ENCODE measurements at places on chromosomes 4 and X.

DNA sequence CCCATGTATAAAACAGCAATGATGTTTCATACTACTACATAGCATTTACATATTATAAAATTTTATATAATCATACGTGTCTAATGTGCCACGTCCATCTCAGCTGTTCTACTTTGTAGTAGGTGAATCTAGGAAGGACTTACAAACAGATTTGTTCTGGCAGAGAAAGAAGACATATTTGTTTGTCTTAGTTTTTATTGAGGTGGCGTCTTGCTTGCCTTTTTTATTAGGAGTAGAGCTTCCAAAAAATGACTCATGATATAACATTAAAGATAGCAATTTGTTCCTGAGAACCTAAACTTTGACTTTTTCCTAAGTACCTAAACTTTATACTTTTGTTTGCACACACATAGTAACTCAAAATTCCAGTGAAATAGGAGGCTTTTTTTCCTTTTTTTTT lies 64.6 kb downstream of the CLDN22 start:
- no peak for DNase-seq

DNA sequence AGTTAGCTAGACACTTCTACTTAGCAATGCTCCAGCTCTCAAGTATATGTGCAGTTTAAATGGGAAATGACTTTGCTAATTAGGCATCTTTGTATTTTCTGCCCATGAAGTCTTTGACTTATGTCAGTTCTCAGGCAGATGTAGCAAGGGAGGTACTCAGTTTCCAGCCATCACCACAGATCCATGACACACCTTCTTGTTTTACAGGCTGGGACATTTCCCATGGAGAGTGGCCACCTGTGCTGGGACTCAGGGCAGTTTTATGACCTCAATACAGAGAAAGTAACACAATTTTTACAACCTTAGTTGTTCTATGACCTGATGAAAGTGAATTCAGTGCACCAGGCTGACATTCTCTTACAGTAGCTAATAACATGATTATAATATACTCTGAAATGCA lies 280.7 kb upstream of the GK2 start:
- DNase-seq = no peak

DNA sequence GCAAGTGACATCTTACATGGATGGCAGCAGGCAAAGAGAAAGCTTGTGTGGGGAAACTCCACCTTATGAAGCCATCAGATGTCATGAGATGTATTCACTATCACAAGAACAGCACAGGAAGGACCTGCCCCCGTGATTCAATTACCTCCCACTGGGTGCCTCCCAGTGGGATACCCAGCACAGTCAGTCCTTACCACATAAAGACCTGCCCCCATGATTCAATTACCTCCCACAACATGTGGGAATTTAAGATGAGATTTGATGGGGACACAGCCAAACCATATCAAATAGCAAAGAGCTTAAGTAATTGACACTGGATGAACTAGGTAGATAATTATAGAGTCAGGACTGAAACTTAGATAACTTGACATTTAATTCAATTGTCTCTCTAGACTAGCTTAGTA lies 85.6 kb downstream of the SLIT2 start:
- no peak for DNase-seq

DNA sequence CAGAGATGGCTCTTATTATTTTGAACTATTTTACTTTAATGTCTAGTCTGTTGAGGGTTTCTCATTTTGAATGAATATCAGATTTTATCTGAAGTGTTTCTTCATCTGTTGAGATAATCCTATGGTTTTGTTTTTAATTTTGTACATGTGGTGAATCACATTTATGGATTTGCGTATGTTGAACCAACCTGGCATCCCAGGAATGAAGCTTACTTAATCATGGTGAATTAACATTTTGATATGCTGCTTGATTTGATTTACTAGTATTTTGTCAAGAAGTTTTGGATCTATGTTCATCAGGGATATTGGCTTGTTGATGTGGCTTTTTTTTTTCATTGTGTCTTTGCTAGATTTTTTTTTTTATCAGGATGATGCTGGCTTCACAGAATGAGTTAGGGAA lies 2390.9 kb downstream of the PCDH7 start:
- no peak for DNase-seq

DNA sequence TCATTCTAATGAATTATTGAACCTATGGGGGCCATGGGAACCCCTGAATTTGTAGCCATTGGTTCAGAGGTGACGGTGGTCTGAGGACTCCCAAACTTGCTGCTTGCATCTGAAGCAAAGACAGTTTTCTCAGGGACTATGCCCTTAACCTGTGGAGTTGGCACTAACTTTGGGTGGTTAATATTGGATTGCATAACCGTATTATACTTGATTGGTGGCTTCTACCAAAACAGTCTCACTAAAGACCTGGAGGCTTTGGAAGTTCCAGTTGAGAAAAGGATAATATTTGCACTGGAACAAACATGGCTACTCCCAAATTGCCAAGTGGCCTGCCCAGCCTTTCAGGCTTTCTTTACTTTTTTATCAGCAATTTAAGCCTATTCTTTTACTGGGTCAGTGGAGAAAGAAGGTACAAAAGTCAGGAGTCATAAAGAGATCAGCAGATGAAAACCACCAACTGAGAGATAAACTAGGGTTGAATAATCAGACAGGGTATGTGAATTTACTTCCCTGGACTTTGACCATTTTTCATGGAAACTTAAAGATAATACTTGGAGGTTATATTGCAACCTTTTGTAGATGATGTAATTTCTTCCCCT lies 7.9 kb upstream of the KLHL8 start:
- DNase-seq = no peak

DNA sequence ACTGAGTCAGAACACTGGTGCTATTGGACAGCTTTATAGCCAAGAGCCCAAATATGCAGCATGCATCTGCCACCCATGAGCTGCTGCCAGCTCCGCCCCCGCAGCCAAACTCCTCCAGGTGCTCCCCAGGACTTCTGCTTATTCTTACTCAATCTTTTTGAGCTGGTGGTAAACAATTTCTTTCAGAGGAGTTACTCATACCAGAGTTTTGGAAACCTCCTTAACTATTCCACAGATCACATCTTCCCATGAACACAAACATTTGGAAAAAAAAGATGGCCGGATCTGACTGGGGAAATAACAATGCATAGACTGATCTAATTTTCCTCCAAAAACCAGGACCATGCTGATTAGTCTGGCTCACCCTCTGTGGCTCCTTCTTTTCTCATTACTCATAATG lies 399.9 kb downstream of the GPM6A start:
- DNase-seq = no peak

GRCh38 chr4:6701371-6701770 lies 7.7 kb downstream of the S100P start:
- DNase-seq = peak; percentile 38

DNA sequence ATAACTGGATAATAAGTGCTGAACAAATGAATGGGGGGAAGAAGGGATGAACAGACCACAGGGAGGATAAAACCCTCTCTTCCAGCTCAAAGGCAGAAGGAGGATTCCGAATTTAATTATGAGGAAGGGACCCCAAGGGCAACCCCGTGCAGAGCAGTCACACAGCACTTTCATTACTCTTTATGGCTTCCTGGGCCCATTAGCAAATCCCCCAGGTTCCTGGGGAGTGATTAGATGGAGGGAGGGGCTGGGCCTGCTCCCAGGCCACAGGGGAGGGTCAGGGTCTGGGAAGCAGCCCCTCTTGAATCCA lies 67.1 kb downstream of the PPP2R2C start:
- no peak for DNase-seq

DNA sequence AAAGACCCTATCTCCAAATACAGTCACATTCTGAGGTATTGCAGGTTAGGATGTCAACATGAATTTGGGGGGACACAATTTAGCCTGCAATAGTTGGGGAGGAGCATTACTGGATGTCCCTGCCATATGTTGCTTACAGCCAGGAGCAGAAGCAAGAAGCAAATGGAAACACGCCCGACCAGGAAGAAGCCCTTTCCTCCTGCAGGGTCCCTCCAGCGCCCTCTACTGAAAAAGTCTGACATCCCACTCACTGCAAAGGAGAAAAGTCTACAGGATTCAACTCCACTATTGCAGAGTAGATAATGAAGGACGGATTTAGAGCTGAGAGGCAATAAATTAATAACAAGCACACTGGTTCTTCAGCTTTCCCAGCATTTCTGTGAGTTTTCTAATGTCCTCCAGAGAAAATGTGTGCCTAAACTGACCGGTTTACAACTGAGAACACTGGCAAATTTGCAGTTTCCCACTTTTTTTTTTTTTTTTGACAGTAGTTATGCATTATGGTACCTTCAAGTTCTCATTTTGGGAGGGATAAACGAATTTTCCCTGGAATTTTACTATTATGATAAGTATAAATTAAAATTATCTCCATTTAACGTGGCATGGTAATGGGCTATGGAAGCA lies 31.7 kb downstream of the COQ2 start:
- DNase-seq = peak; percentile 57

DNA sequence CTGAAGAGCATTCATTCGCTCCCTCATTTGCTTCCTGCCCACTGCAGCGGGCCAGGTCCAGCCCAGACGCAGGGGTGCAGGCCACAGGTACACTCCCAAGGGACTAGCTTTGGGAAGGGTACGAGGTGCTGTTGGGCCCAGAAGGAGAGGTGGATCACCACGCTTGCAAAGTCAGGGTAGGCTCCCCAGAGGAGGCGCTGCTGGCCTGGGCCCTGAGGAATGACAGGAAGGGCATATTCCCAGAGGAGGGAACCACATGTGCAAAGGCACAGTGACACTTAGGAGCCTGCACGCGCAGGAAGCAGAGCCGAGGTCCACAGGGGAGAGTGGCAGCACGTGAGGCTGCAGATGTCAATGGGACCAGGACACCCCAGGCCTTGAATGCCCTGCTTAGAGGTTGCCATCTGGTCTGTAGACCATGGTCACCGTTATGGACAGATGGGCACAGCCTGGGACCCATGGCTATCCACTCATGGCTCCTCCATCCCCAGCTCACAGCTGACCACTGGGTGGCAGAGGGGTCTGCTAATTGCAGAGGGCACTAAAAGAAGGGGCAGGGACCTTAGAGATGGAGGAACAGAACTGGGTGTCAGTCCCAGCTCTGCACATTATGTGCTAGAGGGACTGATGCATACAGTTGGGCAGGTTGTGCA lies 7.9 kb downstream of the HTRA3 start:
- DNase-seq = no peak

- DNase-seq = no peak
Observed at GRCh38 chr4:139419388-139419914, 34.5 kb upstream of the RAB33B start.

Measured in T-helper 9 cell (primary cell).